Peyer's patch (tissue), 4 donors: ENCODE measurements at places on chromosomes 16 and 17.

DNA sequence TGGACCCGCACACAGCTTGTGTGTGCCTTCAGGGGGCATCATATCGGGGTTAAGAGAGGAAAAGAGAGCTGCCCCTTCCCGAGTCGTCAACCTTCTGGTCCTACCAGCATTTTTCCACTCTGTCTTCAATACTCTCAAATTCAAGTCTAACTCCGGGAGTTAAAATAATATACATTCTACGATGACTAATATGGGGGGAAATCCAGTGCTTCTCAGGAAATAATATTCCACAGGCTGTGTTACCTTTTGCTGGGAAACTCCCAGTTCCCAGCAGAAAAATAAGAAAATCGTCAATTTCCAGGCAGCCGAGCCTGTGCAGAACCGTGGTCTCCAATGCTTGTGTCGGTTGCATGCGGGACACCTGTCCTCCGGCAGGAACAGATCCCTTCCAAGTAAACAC is 105.0 kb upstream of the FOXF1 start:
- no peaks in the 10 kb centered on the region for H3K27me3 ChIP-seq
- no peak overlapping the region for H3K27ac ChIP-seq
- no peak for DNase-seq
- H3K36me3 ChIP-seq, result no peaks in the 10 kb centered on the region
- no peak overlapping the region for H3K4me3 ChIP-seq

- peaks cover 75% of the 10 kb centered on the region for H3K36me3 ChIP-seq
- H3K27ac ChIP-seq, result no peak overlapping the region
- no peak for DNase-seq
- H3K4me1 ChIP-seq, result peaks cover 10% of the 10 kb centered on the region
- no peak overlapping the region for H3K4me3 ChIP-seq
These were observed 6.7 kb downstream of the PMM2 start for GRCh38 chr16:8804313-8804712.

GRCh38 chr17:5184288-5184687 is 7.4 kb downstream of the ZNF594 start:
- no peaks in the 10 kb centered on the region for H3K27me3 ChIP-seq
- no peaks in the 10 kb centered on the region for H3K4me1 ChIP-seq
- no peak for DNase-seq
- H3K4me3 ChIP-seq, result no peak overlapping the region
- no peak overlapping the region for H3K27ac ChIP-seq

GRCh38 chr17:47695429-47696376 is 1.7 kb downstream of the TBKBP1 start:
- no peaks in the 10 kb centered on the region for H3K4me1 ChIP-seq
- H3K4me3 ChIP-seq, result peak overlapping the region; percentile 95
- H3K36me3 ChIP-seq, result no peaks in the 10 kb centered on the region
- H3K27me3 ChIP-seq, result no peaks in the 10 kb centered on the region
- peak overlapping the region; percentile 85 for H3K27ac ChIP-seq
- DNase-seq, result peak; percentile 55

- H3K36me3 ChIP-seq, result no peaks in the 10 kb centered on the region
- H3K27me3 ChIP-seq, result no peaks in the 10 kb centered on the region
- H3K4me1 ChIP-seq, result no peaks in the 10 kb centered on the region
- H3K27ac ChIP-seq, result no peak overlapping the region
- H3K4me3 ChIP-seq, result no peak overlapping the region
These were observed 12.7 kb downstream of the JPT2 start for GRCh38 chr16:1690810-1691209.

GRCh38 chr17:27481327-27481726 is 25.1 kb downstream of the KSR1 start:
- H3K27me3 ChIP-seq, result no peaks in the 10 kb centered on the region
- no peak for DNase-seq
- no peaks in the 10 kb centered on the region for H3K36me3 ChIP-seq
- H3K4me3 ChIP-seq, result no peak overlapping the region

DNA sequence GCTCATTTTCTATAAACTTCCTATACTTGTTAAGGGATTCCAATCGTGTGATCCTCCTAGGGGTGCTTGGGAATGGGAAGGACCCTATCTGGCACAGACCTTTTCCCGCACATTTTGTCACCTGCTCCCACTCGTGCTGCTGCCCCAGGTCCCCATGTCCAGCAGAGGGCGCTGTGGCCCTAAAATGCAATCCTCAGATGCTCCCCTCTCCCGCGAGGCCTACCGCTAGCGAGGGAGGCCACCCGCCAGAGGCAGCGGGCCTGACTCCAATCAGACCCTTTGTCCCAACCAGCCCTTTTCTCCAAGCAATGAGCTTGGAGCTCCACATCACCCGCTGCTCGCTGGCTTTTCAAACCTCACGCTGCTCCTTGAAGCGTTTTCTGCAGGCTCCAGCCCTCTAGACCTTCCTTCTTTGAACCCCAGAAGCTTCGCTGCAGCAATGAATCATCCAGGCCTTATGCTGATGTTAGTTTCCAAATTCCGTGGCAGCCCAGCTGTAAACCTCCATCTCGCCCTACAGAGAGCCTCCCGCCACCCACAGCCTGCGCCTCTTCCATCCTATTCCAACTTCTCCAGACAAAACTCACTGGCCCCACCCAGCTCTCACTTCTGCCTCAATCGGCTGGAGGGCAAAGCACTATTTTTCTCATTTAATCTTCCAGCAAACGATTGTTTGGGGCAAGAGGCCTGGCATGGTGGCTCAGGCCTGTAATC is 23.6 kb upstream of the FZD2 start:
- H3K36me3 ChIP-seq, result no peaks in the 10 kb centered on the region
- no peaks in the 10 kb centered on the region for H3K4me1 ChIP-seq
- H3K4me3 ChIP-seq, result no peak overlapping the region
- DNase-seq, result peak; percentile 90

DNA sequence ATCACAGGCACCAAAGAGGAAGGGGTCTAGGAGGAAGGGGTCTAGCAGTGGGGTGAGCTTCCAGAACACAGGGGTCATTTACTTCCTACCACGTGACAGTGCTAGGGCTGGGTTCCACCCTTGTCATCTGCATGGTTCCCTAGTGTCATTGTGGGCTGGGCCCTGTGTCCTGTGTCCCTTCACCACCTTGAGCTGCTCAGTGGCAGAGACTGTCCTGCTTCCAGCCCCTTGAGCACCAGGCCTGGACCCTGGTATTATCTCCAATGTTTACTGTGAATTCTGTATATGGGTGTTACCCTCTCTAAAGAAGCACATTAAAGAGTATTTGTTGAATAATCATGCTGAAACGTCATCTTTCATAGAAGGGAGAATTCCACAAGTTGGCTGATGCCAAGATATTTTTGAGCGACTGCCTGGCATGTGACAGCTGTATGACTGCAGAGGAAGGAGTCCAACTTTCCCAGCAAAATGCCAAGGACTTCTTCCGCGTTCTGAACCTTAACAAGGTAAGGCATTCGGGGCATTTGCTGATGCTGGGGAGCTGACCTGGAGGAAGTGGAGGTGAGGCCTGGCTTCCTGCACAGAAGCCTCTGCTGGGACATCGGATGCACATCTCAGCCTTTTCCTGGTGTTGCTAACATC is 5.5 kb downstream of the NARF start:
- no peak overlapping the region for H3K4me3 ChIP-seq
- DNase-seq, result no peak
- no peaks in the 10 kb centered on the region for H3K27me3 ChIP-seq
- H3K4me1 ChIP-seq, result peaks cover 3% of the 10 kb centered on the region

GRCh38 chr17:65754630-65755029 is 193.2 kb upstream of the AXIN2 start:
- H3K36me3 ChIP-seq, result no peaks in the 10 kb centered on the region
- DNase-seq, result no peak
- H3K4me1 ChIP-seq, result peaks cover 8% of the 10 kb centered on the region
- no peak overlapping the region for H3K4me3 ChIP-seq
- H3K27me3 ChIP-seq, result no peaks in the 10 kb centered on the region

GRCh38 chr16:54425068-54425467 is 138.5 kb upstream of the IRX3 start:
- no peaks in the 10 kb centered on the region for H3K36me3 ChIP-seq
- no peaks in the 10 kb centered on the region for H3K27me3 ChIP-seq
- no peaks in the 10 kb centered on the region for H3K4me1 ChIP-seq
- DNase-seq, result no peak
- H3K4me3 ChIP-seq, result no peak overlapping the region

DNA sequence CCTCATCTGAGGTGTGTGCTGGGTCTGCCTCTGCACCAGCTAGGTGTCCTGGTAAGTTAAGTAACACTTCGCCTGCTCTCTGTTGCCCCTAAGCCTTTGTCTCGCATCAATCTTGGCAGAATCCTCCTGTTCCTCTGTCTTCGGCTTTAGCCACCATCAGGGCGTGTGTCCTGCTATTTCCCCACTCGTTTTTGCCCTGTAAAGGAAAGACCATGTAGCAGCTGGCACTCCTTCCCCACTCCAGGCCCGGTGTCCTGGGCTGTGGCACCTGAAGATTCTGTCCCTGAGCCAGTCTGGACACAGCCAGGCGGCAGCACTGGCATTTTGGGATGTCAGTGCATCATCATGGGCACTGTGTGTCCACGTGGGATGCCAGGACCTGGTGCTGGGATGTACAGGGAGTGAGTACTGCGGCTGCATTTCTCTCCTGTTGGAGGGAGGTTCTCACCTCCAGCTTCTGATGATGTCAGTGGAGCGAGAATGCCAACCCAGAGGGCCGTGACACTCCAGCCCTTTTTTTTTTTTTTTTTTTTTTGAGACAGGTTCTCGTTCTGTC is 26.2 kb upstream of the FOXK2 start:
- H3K27me3 ChIP-seq, result no peaks in the 10 kb centered on the region
- H3K36me3 ChIP-seq, result no peaks in the 10 kb centered on the region
- no peak for DNase-seq
- H3K27ac ChIP-seq, result no peak overlapping the region
- H3K4me3 ChIP-seq, result no peak overlapping the region

DNA sequence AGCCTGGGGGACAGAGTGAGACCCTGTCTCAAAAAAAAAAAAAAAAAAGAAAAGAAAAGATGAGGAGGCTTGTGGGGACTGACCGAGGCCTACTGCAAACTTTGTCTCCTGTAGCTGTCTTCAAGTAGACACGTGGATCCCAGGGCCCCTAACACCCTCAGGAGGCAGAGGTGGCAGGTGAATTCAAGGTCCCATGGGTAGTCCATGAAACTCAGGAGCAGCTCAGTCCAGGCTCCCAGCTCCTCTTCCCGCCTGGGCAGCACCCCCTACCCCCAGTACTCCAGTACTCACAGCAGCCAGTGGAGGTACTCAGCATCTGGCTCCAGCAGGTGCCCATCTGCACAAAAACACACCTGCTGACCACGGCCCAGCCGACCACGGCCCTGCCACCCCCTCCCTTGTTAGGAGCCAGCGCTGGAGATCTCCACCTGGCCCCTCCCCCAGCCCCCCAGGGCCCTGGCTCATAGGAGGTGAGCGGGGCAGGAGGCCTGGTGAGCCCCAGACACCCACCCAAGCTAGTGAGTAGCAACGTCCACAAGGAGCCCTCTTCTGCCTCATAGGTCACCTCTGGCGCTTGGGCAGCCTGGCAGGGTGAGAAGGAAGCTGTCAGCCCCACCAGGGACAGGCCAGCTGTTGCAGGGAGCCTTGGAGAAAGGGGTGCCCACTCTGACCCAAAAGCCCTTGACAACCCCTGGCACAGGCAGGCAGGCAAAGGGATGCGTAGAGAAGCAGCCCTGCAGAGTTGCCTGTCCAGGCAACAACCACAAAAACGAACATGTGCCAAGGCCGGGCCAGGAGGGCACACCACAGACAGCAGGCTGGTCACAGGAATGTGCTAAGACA is 3.8 kb downstream of the MRPL38 start:
- no peak for DNase-seq
- H3K27me3 ChIP-seq, result no peaks in the 10 kb centered on the region
- H3K4me3 ChIP-seq, result no peak overlapping the region
- peaks cover 3% of the 10 kb centered on the region for H3K4me1 ChIP-seq
- no peak overlapping the region for H3K27ac ChIP-seq
- peaks cover 55% of the 10 kb centered on the region for H3K36me3 ChIP-seq

DNA sequence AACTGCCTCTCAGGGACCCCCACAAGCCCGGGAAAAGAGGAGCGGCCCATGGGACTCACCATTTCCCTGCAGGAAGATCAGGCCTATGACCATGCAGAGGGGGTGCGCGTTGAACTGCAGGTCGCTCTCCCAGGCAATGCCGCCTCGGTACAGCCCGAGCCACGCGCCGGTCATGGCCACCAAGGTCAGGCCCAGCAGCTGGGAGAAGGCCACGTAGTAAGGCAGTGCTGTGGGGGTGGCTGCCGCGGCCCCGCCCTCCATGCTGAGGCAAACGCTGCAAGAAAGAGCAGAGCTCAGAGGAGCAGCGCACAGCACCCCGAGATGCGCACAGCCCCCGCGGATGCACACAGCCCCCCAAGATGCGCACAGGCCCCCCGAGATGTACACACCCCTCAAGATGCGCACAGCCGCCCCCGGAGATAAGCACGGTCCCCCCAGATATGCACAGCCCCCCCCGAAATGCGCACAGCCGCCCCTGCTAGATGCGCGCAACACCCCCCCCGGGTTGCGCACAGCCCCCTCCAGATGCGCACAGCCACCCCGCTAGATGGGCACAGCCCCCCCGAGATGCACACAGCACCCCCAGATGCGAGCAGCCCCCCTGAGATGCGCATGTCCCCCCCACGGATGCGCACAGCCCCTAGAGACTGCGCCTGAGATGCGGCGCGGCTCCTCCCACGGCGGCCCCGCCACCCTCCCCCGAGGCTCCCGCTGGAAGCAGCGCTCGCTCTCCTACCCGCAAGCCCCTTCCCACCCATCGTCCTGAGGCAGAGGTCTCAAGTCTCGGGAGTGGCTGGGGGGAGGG is 8.6 kb downstream of the CYB561 start:
- no peaks in the 10 kb centered on the region for H3K27me3 ChIP-seq
- no peak overlapping the region for H3K27ac ChIP-seq
- no peaks in the 10 kb centered on the region for H3K36me3 ChIP-seq
- peaks cover 11% of the 10 kb centered on the region for H3K4me1 ChIP-seq
- peak; percentile 45 for DNase-seq
- H3K4me3 ChIP-seq, result no peak overlapping the region

DNA sequence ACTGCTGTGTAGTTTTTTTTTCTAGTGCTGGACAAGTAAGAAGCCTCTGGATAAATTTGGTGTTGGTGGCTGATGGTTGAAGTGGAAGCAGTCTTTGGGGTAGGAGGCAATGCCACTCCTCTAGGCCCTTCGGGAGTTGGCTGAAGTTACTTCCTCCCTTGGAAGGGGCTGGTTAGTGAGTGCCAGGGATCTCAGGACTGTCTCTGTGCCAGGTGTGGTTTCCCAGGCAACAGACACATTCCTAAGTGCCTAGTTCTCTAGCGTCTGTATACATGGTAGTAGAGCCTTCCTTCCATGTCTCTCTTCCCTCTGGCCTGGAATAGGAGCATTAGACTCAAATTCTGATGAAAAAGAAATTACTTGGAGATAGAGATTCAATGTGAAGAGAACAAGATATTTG is 15.3 kb downstream of the TMEM98 start:
- no peaks in the 10 kb centered on the region for H3K27me3 ChIP-seq
- peak overlapping the region; percentile 41 for H3K27ac ChIP-seq
- no peak overlapping the region for H3K4me3 ChIP-seq
- H3K4me1 ChIP-seq, result no peaks in the 10 kb centered on the region
- no peaks in the 10 kb centered on the region for H3K36me3 ChIP-seq
- no peak for DNase-seq

DNA sequence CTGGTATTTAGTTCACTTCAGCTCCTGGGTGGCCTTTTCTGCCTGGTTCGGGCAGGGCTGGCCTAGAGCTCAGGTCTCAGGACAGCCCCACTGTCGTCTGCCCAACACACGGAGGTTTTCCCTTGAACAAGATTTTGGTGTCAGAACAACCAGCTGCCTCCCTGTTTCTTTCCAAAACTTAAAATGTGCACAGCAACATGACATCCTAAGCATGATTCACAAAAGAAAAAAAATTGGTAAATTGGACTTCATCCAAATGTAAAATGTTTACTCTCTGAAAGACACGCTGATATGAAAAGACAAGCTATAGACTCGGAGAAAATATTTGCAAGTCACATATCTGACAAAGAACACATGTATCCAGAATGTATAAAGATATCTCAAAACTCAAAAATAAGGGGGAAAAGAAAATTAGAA is 197.8 kb upstream of the CHMP6 start:
- H3K4me1 ChIP-seq, result peaks cover 42% of the 10 kb centered on the region
- H3K27me3 ChIP-seq, result no peaks in the 10 kb centered on the region
- no peaks in the 10 kb centered on the region for H3K36me3 ChIP-seq
